Tibial artery (tissue), 4 donors: ENCODE measurements at places on chromosomes 7 and 10.

DNA sequence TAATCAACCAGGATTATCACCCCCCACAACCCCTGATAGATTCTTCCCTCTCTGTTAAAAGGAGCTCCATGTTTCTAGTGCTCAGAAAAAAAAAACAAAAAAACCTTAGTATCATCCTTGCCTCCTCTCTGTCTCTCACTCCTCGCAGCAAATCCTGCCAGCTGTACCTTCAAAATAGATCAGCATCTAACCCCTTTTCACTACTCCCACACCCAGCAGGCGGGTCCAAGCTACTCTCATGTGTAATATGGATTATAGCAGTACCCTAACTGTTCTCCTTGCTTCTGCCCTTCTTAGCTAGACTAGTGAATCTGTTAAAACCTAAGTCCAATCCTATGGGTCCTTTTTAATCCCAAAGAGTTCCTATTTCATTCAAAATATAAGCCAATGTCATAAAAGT, 667.4 kb downstream of the MAGI2 start:
- no peak for DNase-seq

DNA sequence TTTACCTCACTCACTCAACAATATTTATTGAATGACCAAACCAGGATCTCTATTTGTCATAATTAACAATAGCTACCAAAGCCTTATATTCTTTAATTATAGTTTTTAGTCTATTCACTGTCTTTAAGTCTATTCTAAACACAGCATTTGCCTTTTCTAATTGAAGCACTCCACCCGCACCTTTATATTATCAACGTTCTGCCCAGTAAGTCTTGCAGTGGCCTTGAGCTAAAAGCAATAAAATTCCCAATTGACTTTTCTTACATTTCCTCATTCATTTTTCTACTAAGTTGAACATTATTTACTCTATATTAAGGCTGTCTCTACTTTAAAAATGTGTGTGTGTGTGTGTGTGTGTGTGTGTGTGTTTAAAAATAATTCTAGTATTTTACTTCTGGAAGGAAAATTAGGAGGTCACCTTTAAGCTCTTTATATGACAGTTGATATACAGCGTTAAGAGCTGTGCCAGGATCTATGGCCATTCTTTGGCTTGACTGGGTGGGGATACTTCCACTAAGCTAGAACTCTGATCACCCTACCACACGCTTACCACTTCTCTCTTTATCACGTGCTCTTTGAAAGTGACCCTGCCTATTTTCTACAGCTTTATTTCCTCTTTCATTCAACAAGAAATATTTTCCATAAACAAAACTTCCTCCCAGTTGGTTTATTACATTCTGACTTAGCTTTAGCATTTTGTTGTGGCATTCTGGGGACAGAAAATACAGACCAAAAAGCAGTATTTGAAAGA, 8.8 kb downstream of the PAPSS2 start:
- DNase-seq: no peak

- peak; percentile 35 for DNase-seq
Observed at GRCh38 chr7:45183711-45184210, 26.2 kb downstream of the RAMP3 start.

GRCh38 chr10:125593644-125594043, 89.3 kb downstream of the TEX36 start:
- no peak for DNase-seq

DNA sequence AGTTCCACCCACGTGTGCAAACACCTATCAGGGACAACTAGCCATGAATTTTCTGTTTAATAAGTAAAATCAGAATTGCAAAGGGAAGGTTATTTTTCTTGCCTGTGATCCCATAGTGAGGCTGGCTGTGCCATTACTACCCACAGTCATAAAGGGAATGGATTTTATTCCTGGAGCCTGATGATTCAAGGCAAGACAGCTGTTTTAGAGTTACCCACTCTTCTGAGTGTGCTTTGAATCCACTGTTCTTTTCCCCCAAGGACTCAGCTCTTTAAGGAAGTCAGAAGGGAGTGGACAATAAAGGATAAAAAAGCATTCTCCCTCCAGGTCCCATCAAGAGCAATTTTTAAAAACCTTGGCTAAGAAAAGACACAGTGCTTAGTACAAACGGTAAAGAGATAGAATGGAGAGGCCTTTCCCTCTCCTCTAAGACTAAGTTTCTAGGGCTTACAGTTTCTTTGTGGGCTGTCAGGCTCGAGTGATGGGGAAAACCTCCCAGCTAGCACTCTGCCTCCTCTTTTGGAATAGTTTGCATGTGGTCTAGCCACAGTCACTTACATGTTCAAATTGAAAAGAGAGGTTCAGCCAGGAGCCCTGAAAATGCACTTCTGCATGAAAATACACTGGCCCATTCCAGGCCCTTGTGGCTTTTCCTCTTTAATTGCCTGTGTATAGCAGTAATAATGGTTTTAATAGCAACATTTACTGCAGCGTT, 5.1 kb upstream of the LRRC4 start:
- DNase-seq: no peak
